ENCODE measurements at places on chromosomes 12 and 14. TPM values are rescaled to one million over a fixed set of nuclear protein-coding genes. Genes with fewer than 3 reads are reported as not detected.

GRCh38 chr14:99271951-99272631, at the start of gene BCL11B:
BCL11B (minus strand) TSS chr14:99272197; CDS start chr14:99271218, 979 bp downstream.
- peak; percentile 33 for DNase-seq

- DNase-seq, result no peak
Observed at GRCh38 chr12:77152623-77153193, 87.3 kb upstream of the E2F7 start.

- DNase-seq, result no peak
Observed at GRCh38 chr12:119381471-119382235, 47.1 kb downstream of the CCDC60 start.

- no peak for DNase-seq
Observed at GRCh38 chr12:115229517-115229916, 545.5 kb upstream of the TBX3 start.

DNA sequence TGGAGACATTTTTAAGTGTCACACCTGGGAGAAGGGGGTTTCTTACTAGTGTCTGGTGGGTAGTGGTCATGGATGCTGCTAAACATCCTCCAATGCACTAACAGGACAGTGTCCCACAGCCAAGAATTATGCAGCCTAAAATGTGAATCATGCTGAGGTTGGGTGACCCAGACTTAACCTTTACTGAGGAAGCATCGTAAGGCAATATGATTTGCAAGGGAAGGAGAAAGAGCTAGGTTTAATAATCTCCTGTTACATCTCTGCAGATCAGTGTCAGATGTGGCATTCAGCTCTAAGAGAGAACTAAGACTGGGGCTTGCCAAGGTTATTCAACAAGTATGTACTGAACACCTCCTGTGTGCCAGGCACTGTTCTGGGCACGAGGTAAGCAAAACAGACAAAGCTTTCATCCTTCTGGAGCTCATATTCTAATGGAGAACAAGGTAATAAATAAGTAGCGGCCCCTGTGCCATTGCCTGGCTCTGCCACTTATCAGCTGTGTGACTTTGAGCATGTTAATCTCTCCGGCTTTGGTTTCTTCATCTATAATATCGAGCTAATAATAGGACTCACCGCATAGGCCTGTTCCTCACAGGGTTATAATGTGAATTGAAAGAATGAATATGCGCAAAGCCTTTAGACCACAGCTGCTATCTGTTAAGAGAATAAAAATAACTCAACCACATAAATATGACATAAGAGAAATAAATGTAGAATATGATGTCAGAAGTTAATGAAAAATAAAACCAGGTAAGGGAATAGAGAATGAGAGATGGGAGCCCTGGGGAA, 13.5 kb upstream of the GOLGA5 start:
- DNase-seq, result no peak

- no peak for DNase-seq
Observed at GRCh38 chr12:122422730-122423257, 325 bp upstream of the CLIP1 start.

GRCh38 chr14:88256997-88257950, 65.8 kb downstream of the KCNK10 start:
- DNase-seq, result no peak

GRCh38 chr14:100278702-100279101, 27.5 kb downstream of the SLC25A29 start:
- DNase-seq, result no peak

DNA sequence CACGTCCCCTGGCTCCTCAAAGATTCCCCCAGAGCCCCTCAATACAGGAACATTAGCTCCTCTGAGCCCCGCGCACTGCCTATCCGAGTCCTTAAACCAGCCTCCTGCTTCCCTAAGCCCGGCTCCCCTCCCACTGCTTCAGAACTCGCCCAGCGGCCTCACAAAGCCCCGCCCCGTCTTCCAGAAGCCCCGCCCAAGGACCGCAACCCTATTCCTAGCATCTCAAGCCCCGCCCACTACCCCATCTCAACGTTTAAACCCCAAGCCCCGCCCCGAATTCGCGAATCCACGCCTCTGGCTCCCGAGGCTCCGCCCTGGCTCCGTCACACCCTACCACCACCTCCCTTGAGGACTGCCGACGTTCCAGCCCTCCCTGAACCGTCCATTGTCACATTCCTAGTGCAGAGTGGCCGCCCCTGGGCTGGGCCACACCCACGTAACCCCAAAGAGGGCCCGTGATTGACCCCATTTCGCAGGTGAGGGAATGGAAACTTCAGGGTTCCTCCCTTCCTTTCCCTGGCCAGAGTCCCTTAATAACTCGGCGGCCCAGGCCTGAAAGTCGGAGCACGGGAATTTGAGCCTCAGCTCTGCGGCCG, 646 bp upstream of the CORO1C start:
- DNase-seq, result peak; percentile 99

DNA sequence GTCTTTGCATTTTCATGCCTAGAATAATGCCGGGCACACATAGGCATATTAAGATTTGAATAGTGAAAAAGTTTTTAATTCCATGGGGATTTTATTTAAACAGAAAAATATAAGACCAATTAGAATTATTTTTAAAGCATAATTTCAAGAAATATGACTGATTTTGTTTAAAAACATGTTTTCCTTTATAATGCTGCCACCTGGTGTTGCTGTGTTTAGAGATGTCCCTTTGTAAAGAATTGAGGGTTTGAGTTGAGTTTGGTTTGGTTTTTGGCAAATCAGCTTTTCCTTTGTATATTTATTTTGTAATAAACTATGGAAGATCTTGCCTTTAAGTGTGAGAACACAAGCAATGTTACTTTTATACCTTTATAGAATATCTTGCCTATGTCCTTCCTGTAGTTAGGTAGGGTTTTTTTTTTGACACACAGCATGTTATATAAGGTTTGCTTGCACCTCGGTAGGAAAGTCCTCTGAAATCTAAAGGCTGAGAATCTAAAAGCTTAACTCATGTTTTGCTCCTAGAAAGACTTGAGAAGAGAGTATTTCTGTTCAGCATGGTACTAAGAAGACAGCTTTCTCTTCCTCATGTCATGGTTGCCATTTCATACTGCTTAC, 31.4 kb upstream of the SNAPC1 start:
- no peak for DNase-seq

DNA sequence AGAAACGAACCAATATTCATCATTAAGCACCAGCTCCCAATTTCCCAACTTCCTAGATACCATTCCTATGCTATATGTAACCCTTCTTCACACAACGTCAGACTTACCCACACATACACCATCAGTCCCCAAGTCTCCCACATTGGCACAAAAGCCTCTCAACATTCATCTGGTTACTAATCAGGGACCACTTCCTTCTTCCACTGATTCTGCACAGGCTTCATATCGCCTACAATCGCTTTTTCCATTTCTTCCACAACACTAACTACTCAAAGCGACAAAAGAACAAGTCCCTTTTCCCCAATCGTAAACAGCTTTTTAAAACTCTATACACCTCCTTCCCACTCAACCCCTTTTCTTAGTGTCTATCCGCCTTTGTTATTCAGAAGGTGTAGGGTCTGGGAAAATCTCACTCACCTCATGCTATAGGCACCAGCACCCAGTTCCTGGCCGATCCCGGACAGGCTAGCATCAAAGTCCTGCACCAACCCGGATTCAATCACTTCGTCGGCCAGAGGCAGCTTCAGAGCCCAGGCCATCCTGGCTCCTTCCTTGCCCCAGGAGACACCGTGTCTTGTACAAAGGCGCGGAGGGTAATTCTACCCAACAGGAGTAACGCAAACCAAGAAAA, 936 bp downstream of the TFCP2 start:
- DNase-seq, result no peak

GRCh38 chr12:19972325-19973288, 395.7 kb upstream of the PDE3A start:
- no peak for DNase-seq

DNA sequence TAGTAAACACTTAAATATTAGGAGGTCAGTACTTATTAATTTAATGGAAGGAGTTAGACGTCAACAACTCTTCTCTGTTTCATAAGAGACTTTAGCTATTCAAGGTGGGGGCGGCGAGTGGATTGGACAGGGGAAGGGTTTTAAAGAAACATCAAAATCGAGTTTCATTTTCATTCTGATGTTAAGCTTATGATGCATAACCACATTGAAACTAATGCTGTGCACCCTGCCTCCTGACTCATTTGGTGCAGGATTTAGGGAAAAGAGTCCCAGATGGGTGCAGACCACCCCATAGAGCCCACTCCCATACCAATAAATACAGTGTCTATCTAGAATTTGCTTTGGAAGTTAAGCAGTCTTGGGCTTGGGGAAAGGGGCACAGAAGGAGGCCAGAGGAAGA, 7.4 kb downstream of the ZBTB39 start:
- DNase-seq, result no peak

GRCh38 chr12:76025601-76026575, 5.7 kb downstream of the PHLDA1 start:
- DNase-seq, result no peak

- DNase-seq, result no peak
Observed at GRCh38 chr14:60346706-60347105, 97.7 kb downstream of the PPM1A start.

GRCh38 chr14:100466111-100466856, 120.9 kb downstream of the BEGAIN start:
- no peak for DNase-seq

GRCh38 chr12:130560321-130560720, 155.8 kb downstream of the RIMBP2 start:
- DNase-seq, result no peak

DNA sequence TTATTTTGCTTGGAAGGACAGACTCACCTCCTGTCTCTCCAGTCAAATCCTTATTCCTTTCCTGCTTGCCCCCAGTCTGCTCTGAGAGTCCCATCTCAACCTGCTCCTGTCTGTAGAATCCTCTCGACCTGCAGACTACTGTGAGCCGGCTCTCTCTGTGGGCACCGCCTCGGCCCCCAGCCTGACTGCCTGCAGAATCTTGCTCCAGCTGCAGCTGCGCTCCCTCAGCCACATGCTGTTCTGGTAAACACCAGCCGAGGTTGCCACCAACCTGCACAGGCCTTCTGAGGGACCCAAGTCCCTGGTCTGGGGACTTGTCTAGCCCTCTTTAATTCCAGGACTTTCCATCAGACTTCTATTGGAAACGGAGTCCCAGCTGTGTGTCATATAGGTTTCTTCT, 44.8 kb upstream of the PRMT8 start:
- no peak for DNase-seq

DNA sequence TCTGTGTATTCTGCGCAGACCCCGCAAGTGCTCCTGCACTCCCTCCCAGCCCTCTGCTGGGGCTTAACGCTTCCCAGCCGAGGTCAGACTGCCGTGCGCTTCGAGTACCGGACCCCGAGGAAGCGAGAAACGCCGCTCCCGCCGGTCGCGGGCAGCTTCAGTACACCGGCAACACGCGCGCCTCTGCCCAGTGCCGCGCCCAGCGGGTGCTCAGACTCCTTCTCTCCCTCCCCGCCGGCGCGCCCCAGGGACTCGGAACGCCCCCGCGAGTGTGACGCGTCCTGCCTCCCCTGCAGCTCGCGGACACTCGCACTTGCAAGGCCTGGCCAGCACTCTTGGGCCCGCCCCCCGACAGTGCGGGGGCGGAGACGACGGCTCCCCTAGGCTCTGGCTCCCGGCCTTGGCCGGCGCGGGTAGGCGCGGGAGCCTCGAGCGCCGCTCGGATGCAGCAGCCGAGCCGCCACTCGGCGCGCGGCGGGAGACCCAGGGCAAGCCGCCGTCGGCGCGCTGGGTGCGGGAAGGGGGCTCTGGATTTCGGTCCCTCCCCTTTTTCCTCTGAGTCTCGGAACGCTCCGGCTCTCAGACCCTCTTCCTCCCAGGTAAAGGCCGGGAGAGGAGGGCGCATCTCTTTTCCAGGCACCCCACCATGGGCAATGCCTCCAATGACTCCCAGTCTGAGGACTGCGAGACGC, at the start of gene PTGER2:
TSS of gene PTGER2 (plus strand) at position 410 of the 692 bp plus-strand sequence. CDS start at position 647, 237 bp downstream.
- peak; percentile 66 for DNase-seq

- DNase-seq, result no peak
Observed at GRCh38 chr12:113903381-113903863, 62.7 kb downstream of the RBM19 start.

- no peak for DNase-seq
Observed at GRCh38 chr14:88228522-88229236, 94.4 kb downstream of the KCNK10 start.

- no peak for DNase-seq
Observed at GRCh38 chr14:72615451-72616121, 278.3 kb downstream of the DPF3 start.

The TSPAN11 gene
- 3.0 TPM for total RNA-seq

The PTPN6 gene
- 24.0 TPM for total RNA-seq

The CCDC60 gene
- total RNA-seq, result not detected

The SLC4A8 gene
- 7.1 TPM for total RNA-seq

The SERPINA9 gene
- total RNA-seq, result not detected

The TPPP2 gene
- total RNA-seq, result not detected

The HPD gene
- 1.2 TPM for total RNA-seq

The IKZF4 gene
- 7.6 TPM for total RNA-seq

The KRT2 gene
- 1.4 TPM for total RNA-seq

The RPL10L gene
- total RNA-seq, result not detected

All from thoracic aorta (tissue), 2 donors.